Activated CD8-positive, alpha-beta memory T cell treated with anti-CD3 and anti-CD28 coated beads, Interleukin-2, amount 10 ng/mL, durations not matched to agents 7 days and 5 days (primary cell): ENCODE measurements at places on chromosomes 12 and 14. TPM values are rescaled to one million over a fixed set of nuclear protein-coding genes. Genes with fewer than 3 reads are reported as not detected.

GRCh38 chr12:49582850-49583249 lies 14.9 kb upstream of the MCRS1 start:
- H3K4me1 ChIP-seq: peaks cover 20% of the 10 kb centered on the region
- H3K27ac ChIP-seq: no peak overlapping the region
- no peak overlapping the region for H3K4me3 ChIP-seq
- peaks cover 3% of the 10 kb centered on the region for H3K36me3 ChIP-seq
- DNase-seq: no peak

- H3K27ac ChIP-seq: no peak overlapping the region
- peaks cover 2% of the 10 kb centered on the region for H3K36me3 ChIP-seq
- H3K4me1 ChIP-seq: peaks cover 4% of the 10 kb centered on the region
- DNase-seq: no peak
- H3K27me3 ChIP-seq: peaks cover 5% of the 10 kb centered on the region
- no peak overlapping the region for H3K4me3 ChIP-seq
Measured at GRCh38 chr12:105273601-105274000, 37.6 kb upstream of the APPL2 start.

Gene HEBP1
- total RNA-seq: 8.9 TPM

DNA sequence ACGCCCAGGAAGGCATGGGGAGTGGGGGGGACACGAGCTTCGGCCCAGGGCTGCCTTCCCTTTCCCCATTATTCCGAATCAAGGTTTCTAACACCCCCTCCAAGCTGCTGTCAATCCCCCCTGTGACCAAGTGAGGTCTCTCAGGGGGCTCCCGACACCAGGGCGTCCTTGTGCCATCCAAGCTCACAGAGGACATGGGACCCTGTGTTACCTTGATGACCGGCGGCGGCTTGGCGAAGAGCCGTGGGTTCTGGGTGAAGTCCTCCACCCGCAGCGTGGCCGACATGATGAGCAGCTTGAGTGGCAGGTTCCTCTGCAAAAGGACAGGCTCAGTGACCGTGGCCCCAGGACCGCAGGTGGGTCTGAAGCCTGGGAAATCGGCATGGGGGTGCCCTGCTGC lies 20.3 kb downstream of the DHX37 start:
- peaks cover 25% of the 10 kb centered on the region for H3K36me3 ChIP-seq
- no peak overlapping the region for H3K4me3 ChIP-seq
- H3K27ac ChIP-seq: no peak overlapping the region
- H3K4me1 ChIP-seq: no peaks in the 10 kb centered on the region
- no peaks in the 10 kb centered on the region for H3K27me3 ChIP-seq

DNA sequence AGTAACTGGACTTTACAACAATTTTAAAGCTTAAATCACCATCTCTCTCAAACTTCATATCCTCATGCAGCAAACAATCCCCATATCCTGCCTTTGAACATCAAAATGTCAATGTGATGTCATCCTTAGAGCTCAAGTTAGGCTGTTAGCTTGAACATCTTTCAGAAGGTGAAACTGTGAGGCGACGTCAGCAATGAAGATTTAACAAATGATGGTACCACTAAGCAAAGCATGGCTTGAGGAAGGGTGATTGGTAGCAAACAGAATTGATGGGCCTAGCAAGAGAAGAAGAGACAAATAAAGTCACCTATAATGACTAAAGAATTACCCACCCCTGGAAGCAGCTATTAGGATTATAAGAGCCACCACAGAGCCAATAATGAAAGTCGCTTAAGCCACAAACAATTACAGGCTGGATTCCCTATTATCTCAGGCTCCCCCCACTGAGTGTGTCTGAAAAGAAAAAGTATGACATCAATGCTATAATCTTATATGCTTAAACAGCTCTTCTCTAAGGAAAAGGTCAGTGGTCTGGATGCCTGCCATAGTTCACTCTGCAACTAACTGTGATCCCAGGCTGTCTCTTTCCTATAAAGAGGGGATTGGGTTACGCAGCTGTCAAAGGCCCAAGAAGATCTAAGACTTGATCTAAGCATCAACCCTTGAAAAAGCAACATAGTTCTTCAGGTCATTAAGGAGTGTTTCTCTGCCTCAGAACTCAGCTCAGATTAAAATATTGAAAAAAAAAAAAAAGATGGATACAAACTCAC lies 18.1 kb downstream of the EGLN3 start:
- H3K36me3 ChIP-seq: no peaks in the 10 kb centered on the region
- H3K27ac ChIP-seq: no peak overlapping the region
- no peaks in the 10 kb centered on the region for H3K27me3 ChIP-seq

GRCh38 chr12:7716381-7716780 lies 5.1 kb downstream of the DPPA3 start:
- DNase-seq: no peak
- no peak overlapping the region for H3K27ac ChIP-seq
- no peaks in the 10 kb centered on the region for H3K36me3 ChIP-seq
- H3K27me3 ChIP-seq: peaks cover 12% of the 10 kb centered on the region
- no peaks in the 10 kb centered on the region for H3K4me1 ChIP-seq

Gene P2RX2
- total RNA-seq: not detected

Gene CLEC4C
- total RNA-seq: not detected

- no peaks in the 10 kb centered on the region for H3K36me3 ChIP-seq
- peaks cover 20% of the 10 kb centered on the region for H3K27me3 ChIP-seq
- no peak overlapping the region for H3K27ac ChIP-seq
- no peak overlapping the region for H3K4me3 ChIP-seq
Measured at GRCh38 chr12:111699-112493, 45.3 kb downstream of the IQSEC3 start.

Gene SYNE3
- 81.6 TPM for total RNA-seq

GRCh38 chr14:52244328-52244727 lies 23.2 kb upstream of the PTGDR start:
- no peak overlapping the region for H3K4me3 ChIP-seq
- no peaks in the 10 kb centered on the region for H3K27me3 ChIP-seq
- peaks cover 15% of the 10 kb centered on the region for H3K4me1 ChIP-seq
- no peak overlapping the region for H3K27ac ChIP-seq
- no peak for DNase-seq
- peaks cover 4% of the 10 kb centered on the region for H3K36me3 ChIP-seq

DNA sequence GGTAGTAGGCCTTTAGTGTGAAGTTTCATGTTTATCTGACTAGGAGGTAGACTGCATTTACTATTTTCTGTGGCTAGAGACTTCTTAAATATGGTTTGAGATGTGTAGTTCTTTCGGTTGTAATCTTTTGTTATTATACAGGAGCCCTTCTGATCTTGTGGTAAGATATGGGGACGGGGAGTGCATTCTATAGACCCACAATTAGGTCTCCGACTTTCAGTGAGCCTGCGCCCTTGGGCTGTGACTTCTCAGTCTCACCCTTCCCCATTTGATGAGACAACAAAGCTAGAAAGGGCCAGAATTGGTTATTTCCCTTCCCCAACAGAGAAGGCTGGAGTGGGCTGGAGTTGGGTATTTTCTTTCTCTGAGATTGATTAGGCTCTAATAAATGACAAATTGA lies 130.0 kb downstream of the MSRB3 start:
- no peaks in the 10 kb centered on the region for H3K36me3 ChIP-seq
- DNase-seq: no peak
- no peaks in the 10 kb centered on the region for H3K4me1 ChIP-seq
- H3K4me3 ChIP-seq: no peak overlapping the region
- no peak overlapping the region for H3K27ac ChIP-seq
- no peaks in the 10 kb centered on the region for H3K27me3 ChIP-seq

DNA sequence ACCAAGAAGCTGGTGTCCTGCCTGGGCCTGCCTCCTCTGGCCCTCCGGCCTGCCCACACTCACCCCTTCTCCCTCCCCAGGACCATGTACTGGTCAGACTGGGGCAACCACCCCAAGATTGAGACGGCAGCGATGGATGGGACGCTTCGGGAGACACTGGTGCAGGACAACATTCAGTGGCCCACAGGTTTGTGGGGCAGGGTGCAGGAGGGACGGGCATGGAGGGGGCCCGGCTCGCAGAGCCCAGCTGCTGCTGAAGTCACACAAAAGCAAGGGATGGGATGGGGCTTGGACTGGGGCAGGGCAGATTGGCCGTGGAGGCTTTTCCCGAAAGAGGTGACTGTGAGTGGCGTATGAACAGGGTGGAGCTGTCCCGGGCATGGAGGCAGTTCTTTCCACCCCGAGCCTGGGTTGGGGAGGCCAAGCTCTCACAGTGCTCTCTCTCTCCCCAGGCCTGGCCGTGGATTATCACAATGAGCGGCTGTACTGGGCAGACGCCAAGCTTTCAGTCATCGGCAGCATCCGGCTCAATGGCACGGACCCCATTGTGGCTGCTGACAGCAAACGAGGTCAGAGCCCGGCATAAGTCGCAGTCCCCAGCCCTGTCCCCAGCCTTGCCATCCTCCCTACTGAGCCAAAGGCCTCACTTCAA lies 7.8 kb upstream of the NXPH4 start:
- no peak overlapping the region for H3K4me3 ChIP-seq
- no peaks in the 10 kb centered on the region for H3K36me3 ChIP-seq
- DNase-seq: no peak
- H3K4me1 ChIP-seq: peaks cover 6% of the 10 kb centered on the region
- H3K27ac ChIP-seq: no peak overlapping the region

DNA sequence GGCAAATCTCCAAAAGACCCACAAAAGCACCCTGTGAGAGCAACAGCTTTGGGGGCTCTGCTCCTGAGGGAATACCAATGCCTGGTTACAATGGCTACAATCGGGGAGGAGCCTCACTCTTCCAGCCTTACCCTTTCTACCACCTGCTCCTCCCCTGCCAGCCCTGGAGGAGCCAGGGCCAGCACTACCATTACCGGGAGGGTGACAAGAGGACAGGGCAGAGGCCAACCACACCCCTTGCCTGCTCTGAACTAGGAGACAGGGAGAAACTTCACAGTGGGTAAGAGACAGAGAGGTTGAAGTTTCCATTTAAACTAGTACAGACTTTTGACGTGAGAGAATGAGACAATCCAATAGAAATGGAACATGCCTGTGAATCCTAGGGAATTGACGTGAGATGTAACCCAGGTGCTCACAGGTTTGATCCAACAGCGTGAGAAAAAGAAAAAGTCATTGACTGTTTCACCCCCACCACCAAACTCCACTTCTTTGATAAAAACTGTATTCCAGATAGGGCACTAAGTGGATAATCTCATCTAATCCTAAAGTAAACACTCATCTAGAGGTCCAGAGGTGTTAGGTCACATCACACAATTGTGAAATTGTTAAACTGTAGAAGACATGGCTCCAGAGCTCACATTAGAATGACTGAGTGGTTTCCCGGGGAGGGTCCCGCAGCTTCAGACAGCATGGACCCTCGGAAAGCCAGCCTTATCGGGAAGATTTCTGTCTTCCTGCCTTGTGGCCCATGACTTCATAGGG lies 8.4 kb upstream of the TC2N start:
- peaks cover 2% of the 10 kb centered on the region for H3K36me3 ChIP-seq
- peaks cover 52% of the 10 kb centered on the region for H3K4me1 ChIP-seq
- no peak overlapping the region for H3K4me3 ChIP-seq
- H3K27ac ChIP-seq: no peak overlapping the region

- H3K4me3 ChIP-seq: no peak overlapping the region
- no peaks in the 10 kb centered on the region for H3K36me3 ChIP-seq
- DNase-seq: no peak
Measured at GRCh38 chr14:55458800-55459515, 18.5 kb upstream of the TBPL2 start.

GRCh38 chr12:110007881-110008280 lies 8.7 kb downstream of the ANKRD13A start:
- H3K4me1 ChIP-seq: peaks cover 80% of the 10 kb centered on the region
- H3K36me3 ChIP-seq: peaks cover 42% of the 10 kb centered on the region
- DNase-seq: no peak
- H3K27ac ChIP-seq: no peak overlapping the region
- no peaks in the 10 kb centered on the region for H3K27me3 ChIP-seq

DNA sequence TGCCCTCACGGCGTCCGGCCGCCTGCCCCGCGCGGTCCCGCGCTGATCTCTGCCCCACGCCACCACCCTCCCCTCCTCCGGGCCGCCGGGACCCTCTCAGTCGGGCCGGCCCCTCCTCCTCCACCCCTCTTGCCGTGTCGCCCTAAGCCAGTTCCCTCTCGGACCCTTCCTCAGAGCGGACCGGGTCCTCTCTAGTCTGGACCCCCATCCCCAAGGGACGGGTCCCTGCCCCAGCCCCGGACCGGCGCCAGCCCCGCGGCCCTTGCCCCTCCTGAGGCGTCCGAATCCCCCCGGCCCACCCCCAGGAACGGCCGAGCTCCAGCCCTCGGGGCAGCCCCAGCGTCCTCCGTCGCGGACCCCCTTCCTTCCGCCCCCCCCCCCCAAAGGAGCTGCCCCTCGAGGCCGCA lies 485 bp downstream of the PPP4R4 start:
- no peak overlapping the region for H3K27ac ChIP-seq
- H3K27me3 ChIP-seq: peaks cover 62% of the 10 kb centered on the region
- peaks cover 17% of the 10 kb centered on the region for H3K4me1 ChIP-seq
- peak overlapping the region; percentile 48 for H3K4me3 ChIP-seq
- no peaks in the 10 kb centered on the region for H3K36me3 ChIP-seq

DNA sequence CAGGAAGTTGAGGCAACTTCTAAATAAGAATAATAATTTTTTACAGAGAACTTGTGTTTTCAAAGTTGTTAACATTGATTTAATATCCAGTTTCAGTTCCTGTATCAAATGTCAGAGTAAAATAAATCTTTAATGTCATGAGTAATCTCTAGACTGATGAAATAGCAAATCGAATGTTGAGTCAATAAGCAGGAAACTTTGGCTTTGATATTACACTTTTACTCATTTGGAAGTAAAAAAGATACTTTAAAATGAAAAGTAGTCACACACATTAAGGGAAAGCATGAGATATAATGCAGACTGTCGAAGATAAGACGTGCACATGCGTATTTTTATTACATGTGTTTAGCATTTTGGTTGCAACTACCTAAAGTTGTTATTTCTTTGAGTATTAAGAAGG lies 78.2 kb upstream of the PTGDR start:
- H3K36me3 ChIP-seq: peaks cover 5% of the 10 kb centered on the region
- no peak for DNase-seq
- H3K4me3 ChIP-seq: no peak overlapping the region

- H3K4me3 ChIP-seq: peak overlapping the region; percentile 79
- DNase-seq: no peak
- H3K27me3 ChIP-seq: no peaks in the 10 kb centered on the region
- no peaks in the 10 kb centered on the region for H3K36me3 ChIP-seq
Measured at GRCh38 chr12:6722863-6723262, 983 bp upstream of the COPS7A start.

Gene ULK1
- total RNA-seq: 24.4 TPM

Gene DRAM1
- total RNA-seq: 5.4 TPM

- no peaks in the 10 kb centered on the region for H3K4me1 ChIP-seq
- H3K27ac ChIP-seq: no peak overlapping the region
- H3K4me3 ChIP-seq: no peak overlapping the region
- no peaks in the 10 kb centered on the region for H3K27me3 ChIP-seq
- H3K36me3 ChIP-seq: no peaks in the 10 kb centered on the region
Measured at GRCh38 chr12:82952946-82953345, 266.2 kb downstream of the TMTC2 start.

GRCh38 chr14:24435998-24436354 lies 6.2 kb downstream of the KHNYN start:
- peaks cover 68% of the 10 kb centered on the region for H3K4me1 ChIP-seq
- no peaks in the 10 kb centered on the region for H3K27me3 ChIP-seq
- no peak overlapping the region for H3K27ac ChIP-seq
- no peak for DNase-seq

GRCh38 chr14:57957441-57957840 lies 91.5 kb upstream of the SLC35F4 start:
- no peaks in the 10 kb centered on the region for H3K27me3 ChIP-seq
- no peaks in the 10 kb centered on the region for H3K4me1 ChIP-seq
- no peak for DNase-seq
- H3K27ac ChIP-seq: no peak overlapping the region
- H3K36me3 ChIP-seq: no peaks in the 10 kb centered on the region
- H3K4me3 ChIP-seq: no peak overlapping the region

Gene PROX2
- 0.21 TPM for total RNA-seq
